ENCODE measurements at places on chromosomes 1 and 21. TPM values are rescaled to one million over a fixed set of nuclear protein-coding genes. Genes with fewer than 3 reads are reported as not detected.
A peak's percentile ranks its signal among the peaks of the same experiment; 100 is the strongest.

DNA sequence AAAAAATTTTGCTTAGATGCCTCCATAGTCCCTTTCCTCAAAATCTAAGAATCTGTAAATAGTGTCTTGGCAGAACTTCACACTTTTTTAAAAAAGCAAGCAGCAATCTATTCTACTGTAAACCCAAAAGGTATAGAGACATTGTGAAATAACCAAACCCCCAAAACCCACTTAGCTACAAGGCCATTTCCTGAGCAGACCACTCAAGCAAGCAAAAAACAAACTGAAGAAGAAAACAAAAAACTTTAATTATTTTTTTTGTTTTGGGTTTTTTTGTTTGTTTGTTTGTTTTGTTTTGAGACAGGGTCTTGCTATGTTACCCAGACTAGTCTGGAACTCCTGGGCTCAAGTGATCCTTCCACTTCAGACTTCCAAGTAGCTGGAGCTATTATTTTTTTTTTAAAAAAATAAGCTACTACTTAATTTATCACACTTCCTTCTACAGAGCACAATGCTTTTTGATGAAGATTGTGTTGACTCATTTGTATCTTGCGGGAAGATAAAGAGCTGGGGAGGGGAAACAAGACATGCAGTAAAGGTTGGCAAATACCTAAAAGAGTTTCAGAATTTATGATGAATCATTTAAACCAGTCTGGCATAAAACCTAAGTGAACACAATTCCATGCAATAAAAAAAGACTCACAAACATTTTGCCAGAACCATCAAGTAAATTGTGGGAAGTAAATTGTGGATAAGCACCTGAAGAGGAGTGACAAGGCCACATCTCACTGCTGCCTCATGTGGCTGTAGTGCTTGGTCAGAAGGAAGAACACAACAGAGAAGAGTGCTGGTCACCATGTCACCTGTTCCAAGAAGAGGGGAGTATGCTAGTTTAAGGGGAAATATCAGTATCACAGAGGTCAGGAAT, 2.7 kb upstream of the PTPN22 start:
- DNase-seq = no peak

DNA sequence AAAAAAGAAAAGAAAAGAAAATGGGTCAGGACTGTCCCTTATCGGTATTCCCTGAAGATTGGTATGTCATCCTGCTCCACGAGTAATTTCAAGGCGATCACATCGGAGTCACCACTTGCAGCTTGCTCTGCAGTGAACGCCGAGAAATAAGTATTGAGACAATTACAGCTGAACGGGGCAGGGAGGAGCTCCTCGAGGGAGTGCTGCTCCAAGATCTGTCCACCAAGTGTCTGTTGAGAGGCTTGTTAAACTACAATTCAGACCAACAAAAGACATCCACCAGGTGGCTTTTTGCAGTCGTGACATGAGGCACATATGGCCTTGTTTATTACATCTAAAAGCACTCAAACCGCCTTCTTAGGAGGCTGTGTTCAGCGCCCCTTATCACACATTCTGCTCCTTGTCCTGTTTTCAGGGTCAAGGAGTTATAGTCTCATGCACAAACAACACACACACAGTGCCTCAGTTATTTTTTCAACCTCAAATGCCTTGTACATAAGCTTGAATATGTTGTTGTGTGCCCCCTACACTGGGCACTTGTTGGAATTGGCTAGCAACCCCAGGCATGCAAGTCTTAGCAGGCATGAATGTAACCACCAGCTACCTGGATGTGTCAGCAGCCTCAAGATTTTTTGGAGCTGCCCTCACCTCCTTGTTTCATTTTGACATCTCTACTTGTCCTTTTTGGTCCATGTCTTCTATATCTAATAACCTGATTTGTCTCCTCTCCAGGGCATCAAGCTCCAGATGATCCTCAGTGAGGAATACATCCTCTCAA, 13.0 kb upstream of the CD48 start:
- no peak for DNase-seq

- DNase-seq = no peak
These were observed 127.6 kb upstream of the VAMP3 start for GRCh38 chr1:7643530-7643929.

DNA sequence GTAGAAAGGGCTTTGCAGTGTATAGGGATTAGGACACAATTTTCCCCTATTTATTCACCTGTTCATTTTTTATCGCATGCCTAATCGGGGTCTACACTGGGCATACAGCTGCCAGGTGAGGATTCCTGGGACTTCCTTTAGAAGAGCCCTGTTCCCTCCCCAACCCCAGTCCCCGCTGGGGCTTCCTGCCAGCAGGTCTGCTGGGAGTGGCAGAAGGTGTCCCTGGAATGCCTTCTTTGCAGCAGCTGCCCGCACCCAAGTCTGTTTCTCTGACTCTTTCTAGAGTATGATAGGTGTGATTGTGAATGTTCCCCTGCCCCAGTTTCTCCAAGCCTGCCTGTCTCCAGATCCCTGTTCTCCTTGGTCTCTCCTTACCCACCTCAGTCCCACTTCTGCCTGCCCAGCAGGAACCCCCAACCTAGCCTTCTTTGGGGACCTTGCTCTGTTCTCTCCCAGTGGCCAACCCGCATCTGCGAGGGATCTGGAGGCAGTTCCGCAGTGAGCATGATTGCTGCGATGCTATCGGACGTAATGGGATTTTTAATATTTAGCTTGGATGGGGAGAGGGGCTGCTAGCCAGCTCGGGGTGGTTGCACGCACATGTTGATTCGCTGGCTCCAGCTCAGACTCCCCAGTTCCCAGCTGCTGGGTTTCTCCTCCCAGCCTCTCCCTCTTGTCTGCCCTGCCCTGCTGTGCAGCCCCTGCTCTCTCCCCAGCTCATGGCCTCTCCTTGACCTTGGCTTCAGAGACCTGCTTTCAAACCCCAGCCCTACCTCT, 79.8 kb downstream of the EPHB2 start:
- peak; percentile 82 for DNase-seq

GRCh38 chr1:116105996-116106395, 5.2 kb upstream of the MAB21L3 start:
- no peak for DNase-seq

DNA sequence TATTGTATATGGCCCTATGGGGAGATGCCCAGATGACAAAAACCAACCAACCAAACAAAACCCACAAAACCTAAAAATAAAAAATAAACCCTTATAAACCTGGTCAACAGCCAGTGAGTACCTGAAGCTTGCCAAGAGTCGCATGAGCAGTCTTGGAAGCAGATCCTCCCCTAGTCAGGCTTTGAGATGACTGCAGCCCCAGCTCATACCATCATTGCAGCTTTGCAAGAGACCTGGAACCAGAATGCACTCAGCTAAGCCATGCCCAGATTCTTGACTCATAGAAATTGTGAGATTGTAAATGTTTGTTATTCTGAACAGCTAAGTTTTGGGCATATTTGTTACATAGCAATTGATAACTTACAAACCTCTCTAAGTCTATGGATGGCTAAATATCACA, 326.8 kb downstream of the HLX start:
- DNase-seq = no peak

DNA sequence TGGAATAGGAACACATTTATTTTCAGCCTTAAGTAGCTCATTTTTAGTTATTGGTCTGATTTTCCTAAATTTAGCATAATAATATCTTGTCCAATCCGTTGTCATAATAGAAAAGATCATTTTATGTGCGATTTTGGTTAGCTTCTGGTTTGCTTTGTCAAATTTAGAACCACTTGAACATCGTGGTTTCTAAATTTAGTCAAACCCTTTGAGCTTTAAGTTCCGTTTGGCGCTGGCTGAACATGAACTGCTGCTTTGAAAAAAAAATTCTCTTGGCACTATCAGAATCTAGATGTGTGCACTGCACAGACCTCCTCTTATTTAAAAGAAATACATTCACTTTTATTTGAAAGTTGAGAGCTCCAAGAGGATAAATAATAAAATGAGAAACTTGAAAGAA, 370.6 kb downstream of the PTPRC start:
- peak; percentile 16 for DNase-seq

DNA sequence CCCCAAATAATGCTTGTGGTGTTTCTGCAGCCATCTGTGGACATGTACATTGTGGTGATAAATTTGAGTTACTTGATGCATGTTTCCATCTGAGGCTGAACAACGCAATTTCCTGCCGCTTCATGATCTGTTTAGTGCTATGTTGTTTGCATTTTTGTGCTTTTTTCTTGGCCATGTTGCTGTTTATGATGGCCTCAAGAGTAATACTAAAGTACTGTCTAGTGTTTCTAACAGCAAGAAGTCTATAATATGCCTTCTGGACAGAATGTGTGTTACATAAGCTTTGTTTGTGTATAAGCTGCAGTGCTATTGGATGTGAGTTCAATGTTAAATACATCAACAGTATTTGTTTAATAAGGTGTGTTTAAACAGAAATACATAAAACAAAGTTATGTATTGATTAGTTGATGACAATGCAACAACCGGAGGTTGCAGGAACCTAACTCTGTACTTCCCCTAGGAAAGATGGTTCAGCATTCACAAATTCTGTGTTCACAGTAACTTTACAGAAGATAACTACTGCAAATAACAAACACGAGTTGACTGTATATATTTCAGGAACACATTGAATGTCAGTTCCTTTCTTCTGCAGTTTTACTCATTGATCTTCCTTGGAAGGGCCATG, 114.8 kb upstream of the USP24 start:
- DNase-seq = peak; percentile 67

GRCh38 chr1:183630748-183631147, 4.8 kb downstream of the ARPC5 start:
- DNase-seq = no peak

DNA sequence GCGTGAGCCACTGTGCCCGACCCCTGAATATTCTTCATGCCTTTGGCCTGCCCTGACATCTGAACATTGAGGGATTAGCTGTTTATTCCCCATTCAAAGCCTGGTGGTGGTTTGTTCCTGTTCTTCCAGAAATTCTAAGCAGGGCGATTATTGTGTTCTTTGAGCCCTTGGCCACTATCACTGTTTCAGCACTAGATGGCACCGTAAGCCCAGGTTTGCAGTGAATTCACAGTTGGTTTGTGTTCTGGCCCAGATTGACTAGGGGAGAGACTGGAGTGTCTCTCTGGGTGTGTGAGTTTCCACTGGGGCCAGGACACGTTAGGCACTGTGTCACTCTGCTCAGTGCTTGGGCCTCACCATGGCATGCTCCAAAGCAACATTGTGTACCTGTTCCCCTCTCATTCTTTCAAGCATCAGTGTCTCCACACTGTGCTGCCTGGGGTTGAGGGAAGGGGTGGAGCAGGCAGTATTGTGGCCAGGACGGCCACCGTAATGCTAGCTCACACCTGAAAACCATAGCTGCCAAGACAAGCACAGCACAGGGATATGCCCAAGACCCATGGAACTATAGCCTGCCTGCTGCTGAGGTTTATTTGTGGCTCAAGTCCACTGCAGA, 52.7 kb downstream of the PKN2 start:
- no peak for DNase-seq

GRCh38 chr1:167077128-167077867, 12.9 kb downstream of the GPA33 start:
- no peak for DNase-seq

DNA sequence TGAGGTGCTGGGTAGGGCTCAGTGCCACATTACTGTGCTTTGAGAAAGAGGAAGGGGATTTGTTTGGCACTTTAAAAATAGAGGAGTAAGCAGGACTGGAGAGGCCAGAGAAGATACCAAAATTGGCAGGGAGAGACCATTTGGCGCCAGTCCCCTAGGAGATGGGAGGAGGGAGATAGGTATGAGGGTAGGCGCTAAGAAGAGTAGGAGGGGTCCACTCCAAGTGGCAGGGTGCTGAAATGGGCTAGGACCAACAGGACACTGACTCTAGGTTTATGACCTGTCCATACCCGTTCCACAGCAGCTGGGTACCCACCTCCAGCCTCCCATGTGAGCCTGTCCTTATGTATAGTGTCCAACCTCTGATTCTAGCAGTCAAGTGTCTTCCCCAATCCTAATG, 1.0 kb upstream of the CRTC2 start:
- no peak for DNase-seq

DNA sequence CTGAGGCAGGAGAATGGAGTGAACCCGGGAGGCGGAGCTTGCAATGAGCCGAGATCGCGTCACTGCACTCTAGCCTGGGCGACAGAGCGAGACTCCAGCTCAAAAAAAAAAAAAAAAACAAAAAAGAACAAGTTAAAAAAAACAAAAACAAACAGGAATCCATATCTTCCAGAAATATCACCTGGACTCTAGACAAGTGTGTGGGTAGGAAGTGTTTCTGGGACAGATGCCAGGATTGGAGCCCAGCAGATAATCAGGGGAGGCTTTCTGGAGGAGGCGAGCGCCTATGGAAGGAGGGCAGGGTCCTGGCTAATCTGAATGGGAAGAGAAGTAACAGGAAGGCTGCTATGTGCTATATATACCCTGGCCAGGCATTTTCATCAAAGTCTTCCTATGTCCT, 43.6 kb upstream of the SYNC start:
- no peak for DNase-seq

DNA sequence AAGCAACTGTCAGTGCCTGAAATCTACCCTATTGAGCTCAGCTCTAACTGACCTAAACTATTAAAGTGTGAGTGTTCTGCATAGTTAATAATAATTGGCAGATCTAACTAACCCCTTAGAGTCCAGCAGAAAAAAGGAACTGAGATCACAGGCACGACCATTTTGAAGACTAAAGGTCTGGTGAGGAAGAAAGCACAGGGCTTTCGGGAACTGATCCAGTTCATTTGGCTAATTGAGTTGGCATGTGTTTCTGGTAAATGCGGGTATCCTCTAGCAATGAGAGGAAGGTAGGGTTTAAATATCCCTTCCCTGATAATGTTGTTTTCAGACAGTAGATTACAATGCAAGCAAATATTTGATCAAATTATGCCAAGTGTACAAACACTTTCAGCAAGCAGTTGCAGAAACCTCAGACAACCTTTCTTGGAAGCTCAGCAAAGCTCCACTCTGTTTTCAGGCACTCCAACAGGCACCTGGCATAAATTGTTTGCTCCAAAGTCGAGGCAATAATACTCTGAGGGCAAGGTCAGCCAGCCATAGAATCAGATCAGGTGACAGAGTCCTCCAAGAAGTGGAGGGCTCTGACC, 100.8 kb downstream of the KCNK1 start:
- DNase-seq = no peak

DNA sequence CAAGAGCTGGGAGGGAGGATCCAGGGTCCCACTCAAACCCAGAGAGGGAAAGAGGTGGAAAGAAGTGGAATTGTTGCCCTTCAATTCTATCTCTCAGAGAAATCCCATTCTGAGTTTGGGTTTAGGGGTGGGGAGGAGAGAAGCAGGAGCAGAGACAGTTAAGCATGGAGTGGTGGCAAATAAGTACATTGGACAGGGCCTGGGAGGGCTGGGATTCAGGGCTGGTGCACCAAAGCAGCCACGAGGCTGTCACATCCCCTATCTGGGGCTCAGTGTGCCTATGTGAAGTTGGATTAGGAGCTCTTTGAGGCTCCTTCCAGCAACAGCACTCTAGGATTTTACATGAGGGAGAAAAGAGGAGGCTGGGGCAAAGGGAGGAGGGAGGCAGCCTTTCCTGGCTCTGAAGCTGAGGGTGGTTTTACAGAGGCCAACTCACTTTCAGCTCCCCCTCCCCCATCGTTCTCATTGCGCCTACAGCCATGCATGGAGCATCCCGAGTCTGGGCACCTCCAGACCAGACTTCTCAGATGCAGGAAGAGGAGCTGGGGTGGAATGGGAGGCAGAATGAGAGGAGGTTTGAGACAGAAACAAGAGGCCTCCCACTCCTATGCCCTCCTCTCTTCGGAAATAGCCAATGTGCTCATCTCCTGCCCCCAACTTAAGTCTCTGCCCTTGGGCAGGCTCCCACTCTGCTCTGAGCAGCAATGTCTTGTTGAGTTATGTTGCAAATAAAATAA, 3.0 kb upstream of the SYT6 start:
- DNase-seq = no peak

Gene KLHL17
- total RNA-seq = 7.5 TPM

Gene TMPRSS15
- total RNA-seq = not detected

Gene ESRRG
- total RNA-seq = 43.2 TPM

Gene NDUFV3
- 57.1 TPM for total RNA-seq

Gene WNT2B
- total RNA-seq = 6.1 TPM

Gene LCE2C
- not detected for total RNA-seq

Gene TCHHL1
- total RNA-seq = not detected
